Caki2 (cell line): ENCODE measurements at places on chromosomes 13 and 19. TPM values are rescaled to one million over a fixed set of nuclear protein-coding genes. Genes with fewer than 3 reads are reported as not detected.

DNA sequence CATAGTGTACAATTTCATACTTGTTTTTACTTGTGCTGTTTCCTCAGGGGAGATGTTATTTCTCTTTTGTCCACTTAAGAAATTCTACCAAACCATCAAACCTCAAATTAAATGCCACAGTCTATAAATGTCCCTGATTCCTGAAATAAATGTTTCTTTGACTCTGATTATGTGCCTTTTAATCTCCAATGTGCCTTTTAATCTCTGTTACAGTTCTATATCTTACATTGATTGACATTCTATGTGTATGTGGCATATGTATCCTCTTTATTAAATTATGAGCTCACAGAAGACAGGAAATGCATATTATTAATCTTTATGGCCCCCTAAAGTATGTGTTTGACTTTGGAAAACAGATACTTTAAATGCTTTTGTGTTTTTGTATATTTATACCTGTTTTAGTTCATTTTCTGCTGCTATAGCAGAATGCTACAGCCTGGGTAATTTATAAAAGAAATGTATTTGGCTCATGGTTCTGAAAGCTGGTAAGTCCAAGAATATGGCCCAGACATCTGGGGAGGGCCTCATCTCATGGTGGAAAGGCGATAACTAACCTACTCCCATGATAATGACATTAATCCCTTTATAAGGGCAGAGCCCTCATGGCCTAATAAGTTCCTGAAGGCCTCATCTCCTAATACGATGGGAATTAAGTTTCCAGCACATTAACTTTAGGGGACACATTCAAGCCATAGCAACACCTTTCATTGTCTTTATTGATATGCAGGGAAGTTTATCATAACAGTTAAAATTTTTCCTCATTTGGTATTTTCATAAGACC is 403.9 kb downstream of the LIG4 start:
- no peak for DNase-seq

GRCh38 chr13:83065108-83065507 is 817.2 kb downstream of the SLITRK1 start:
- DNase-seq = peak; percentile 63

DNA sequence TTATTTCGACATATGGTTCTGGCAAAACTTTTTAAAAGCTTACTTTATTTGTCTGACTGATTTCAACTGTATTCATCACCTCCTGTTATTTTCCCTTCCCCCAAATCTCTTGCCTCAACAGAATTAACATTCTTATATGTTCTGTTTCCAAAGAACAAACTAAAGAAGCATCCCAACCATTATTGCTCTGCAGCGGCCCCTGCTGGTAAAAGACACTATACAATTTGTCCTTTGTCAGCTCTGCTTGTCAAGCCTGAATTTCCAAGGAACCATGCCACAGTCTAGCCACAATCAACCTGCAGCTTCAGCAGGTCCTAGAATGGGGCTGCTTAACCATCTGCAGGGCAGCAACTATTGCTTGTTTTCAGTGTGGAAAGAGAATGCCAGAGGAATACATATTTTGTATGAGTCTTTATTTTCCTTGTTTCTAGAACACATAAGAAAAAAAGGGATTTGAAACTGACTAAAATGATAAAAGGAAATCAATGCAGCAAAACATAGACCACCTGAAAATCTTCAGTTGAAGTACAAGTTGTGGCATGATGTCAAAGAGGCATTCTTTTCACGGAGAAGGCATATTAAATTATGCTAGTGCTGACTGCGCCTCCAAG is 845.3 kb downstream of the DIAPH3 start:
- peak; percentile 32 for DNase-seq

The CPB2 gene
- total RNA-seq = not detected in 2 replicates

The OLFM2 gene
- total RNA-seq = 1.4 and 13.5 TPM in 2 replicates

- DNase-seq = no peak
These were observed 6.5 kb upstream of the CIRBP start for GRCh38 chr19:1262623-1263123.

- no peak for DNase-seq
These were observed 25.9 kb upstream of the CCNP start for GRCh38 chr19:40252395-40252794.

- peak; percentile 29 for DNase-seq
These were observed 35.7 kb upstream of the TPM4 start for GRCh38 chr19:16040642-16041041.

The TUBA3C gene
- total RNA-seq = not detected in 2 replicates

GRCh38 chr13:103371271-103371670 is 305.1 kb upstream of the SLC10A2 start:
- no peak for DNase-seq

DNA sequence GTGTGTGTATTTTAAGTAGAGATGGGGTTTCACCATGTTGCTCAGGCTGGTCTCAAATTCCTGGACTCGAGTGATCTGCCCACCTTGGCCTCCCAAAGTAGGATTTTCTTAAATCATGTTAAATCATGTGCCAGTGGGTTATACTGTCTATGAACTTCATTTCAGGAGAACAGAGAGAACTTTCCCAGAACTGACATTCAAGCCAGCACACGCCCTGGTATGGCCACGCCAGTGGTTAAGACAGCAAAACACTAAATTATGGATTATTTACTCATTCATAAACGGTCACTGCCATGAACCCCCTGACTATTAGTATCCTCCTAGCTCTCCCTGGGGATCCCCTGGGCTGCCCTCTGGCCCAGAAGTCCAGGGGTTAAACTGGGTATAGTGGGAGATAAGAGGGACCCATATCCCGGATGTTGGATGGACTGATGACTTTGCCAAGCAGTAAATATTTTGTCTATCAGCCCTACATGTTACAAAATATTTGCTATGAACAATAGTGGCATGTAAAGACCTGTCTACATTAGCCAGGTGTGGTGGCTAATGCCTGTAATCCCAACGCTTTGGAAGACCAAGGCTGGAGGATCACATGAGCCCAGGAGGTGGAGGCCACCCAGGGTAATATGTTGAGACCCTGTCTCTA is 16.1 kb upstream of the STRN4 start:
- no peak for DNase-seq

The SHISA7 gene
- not detected in 2 replicates for total RNA-seq

DNA sequence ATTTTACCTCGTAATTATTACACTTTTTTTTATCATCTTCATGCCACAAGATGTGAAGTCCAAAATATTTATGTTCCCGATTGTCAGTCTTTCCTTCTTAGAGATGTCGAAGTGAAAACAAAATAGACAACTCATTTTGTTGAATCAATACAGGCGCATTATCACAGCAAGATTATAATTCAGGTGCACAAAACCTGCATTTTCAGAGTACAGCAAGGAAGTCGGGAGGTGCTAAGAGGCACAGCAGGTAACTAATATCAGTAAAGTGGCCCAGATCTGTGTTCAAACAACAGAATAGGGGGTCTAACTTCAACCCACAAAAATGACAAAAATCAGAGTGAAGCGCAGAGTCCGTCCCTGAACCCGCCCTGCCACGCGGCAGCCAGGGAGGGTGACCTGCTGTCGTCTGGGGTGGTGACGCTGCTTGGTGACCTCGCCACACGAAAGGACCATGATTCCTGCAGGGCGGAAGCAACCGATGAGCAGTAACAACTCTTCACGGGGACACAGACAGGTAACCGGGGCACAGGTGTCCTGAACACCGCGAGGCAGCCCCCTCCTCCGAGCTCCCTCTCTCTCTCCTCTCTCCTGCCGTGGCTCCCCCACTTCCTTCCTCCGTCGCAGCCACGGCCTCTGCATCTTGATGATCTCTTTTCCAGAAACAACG is 50.9 kb upstream of the SPACA7 start:
- no peak for DNase-seq

The DCT gene
- total RNA-seq = 0.17 and 0.23 TPM in 2 replicates

GRCh38 chr19:56727677-56728076 is 56.1 kb upstream of the ZNF835 start:
- no peak for DNase-seq

GRCh38 chr13:70612881-70613280 is 504.6 kb upstream of the KLHL1 start:
- no peak for DNase-seq

GRCh38 chr19:5707576-5708575 is 12.1 kb downstream of the LONP1 start:
- DNase-seq = no peak

The GPR183 gene
- total RNA-seq = not detected in 2 replicates

The ZNF575 gene
- not detected in 2 replicates for total RNA-seq

The KCNJ14 gene
- total RNA-seq = 0.37 and 0.78 TPM in 2 replicates
